ENCODE measurements at places on chromosomes 3 and 15. TPM values are rescaled to one million over a fixed set of nuclear protein-coding genes. Genes with fewer than 3 reads are reported as not detected.
A peak's percentile ranks its signal among the peaks of the same experiment; 100 is the strongest.

CACNA2D3 gene
- 21.5 TPM for total RNA-seq

EIF5A2 gene
- 12.8 TPM for total RNA-seq

SLC6A1 gene
- total RNA-seq, result 1.8 TPM

DNA sequence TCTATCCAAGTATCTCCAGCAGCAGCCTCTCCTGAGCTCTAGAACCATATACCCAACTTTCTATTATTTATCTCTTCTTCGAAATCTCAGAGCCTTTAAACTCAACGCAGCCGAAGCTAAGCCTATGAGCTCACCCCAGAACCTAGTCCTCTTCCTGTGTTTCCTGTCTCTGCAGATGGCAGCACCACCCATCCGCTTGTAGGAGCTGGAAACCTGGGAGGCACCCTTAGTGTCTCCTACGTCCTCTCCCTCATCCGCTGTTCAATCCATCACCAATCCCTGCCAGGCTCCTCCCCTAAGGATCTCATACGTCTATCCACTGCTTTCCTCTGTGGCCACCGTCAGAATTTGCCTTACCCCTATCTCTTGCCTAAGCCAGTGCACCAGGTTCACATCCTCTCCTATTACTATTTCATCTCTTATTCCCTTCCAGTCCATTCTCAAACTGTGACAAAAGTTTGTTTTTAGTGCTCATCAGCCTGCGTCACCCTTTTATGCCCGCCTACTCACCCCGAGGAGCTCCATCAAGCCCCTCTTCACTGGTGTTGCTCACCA is 9.6 kb downstream of the VGLL4 start:
- peak overlapping the region; percentile 71 for H3K27ac ChIP-seq
- no peaks in the 10 kb centered on the region for H3K27me3 ChIP-seq
- H3K4me3 ChIP-seq, result no peak overlapping the region
- peaks cover 84% of the 10 kb centered on the region for H3K4me1 ChIP-seq
- no peak for DNase-seq

- no peak for DNase-seq
- no peaks in the 10 kb centered on the region for H3K36me3 ChIP-seq
- no peak overlapping the region for H3K4me3 ChIP-seq
- H3K27me3 ChIP-seq, result no peaks in the 10 kb centered on the region
Measured at GRCh38 chr3:186651678-186652215, 11.5 kb downstream of the FETUB start.

- H3K36me3 ChIP-seq, result no peaks in the 10 kb centered on the region
- DNase-seq, result peak; percentile 36
- no peak overlapping the region for H3K4me3 ChIP-seq
- H3K27me3 ChIP-seq, result no peaks in the 10 kb centered on the region
- H3K27ac ChIP-seq, result no peak overlapping the region
Measured at GRCh38 chr15:91515188-91515754, 338.2 kb upstream of the SLCO3A1 start.

GRCh38 chr3:187810021-187810446 is 64.8 kb upstream of the BCL6 start:
- no peak overlapping the region for H3K4me3 ChIP-seq
- DNase-seq, result no peak
- no peaks in the 10 kb centered on the region for H3K27me3 ChIP-seq
- H3K36me3 ChIP-seq, result no peaks in the 10 kb centered on the region
- H3K27ac ChIP-seq, result no peak overlapping the region

DNA sequence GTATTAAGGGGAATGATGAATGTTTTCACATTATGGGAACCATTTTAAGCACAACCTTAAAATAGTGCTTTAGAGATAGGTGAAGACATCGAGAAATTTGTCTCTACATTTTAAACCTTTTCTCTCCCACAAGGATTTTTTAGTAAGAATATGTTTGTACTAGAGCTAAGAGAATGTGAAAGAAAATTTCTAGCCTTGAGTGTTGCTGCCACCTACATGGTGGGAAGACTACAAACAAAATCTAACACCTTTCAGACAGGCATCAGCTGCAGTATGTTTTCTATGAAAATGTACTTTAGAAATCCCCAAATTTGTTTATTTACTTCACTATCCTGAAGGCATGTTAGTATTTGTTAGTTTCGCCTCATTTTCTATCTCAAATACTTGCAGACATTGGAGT is 247.4 kb downstream of the WDR72 start:
- H3K4me1 ChIP-seq, result no peaks in the 10 kb centered on the region
- no peak overlapping the region for H3K4me3 ChIP-seq
- H3K27me3 ChIP-seq, result no peaks in the 10 kb centered on the region
- DNase-seq, result no peak
- H3K27ac ChIP-seq, result no peak overlapping the region

DNA sequence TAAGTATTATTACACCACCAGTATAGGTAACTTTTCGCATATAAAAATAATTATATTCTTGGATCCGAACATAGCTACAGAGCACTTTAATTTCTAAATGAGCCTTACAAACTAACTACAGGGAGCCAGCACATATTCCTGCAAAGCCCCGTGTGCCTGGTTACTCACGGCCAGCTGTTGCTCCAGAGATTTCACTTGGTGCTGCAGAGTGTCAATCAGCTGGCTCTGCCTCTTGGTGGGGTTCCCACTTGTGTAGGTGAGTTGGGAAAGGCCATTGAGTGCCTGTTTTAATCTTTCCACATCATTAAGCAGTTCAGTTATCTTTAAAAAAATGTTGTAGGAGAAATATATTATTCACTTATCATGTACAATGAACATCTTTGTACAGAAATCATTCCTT is 98.9 kb downstream of the UACA start:
- H3K36me3 ChIP-seq, result no peaks in the 10 kb centered on the region
- peaks cover 41% of the 10 kb centered on the region for H3K4me1 ChIP-seq
- no peak overlapping the region for H3K27ac ChIP-seq
- no peaks in the 10 kb centered on the region for H3K27me3 ChIP-seq
- no peak overlapping the region for H3K4me3 ChIP-seq

All from heart right ventricle (tissue), 16 donors.